Endothelial cell of umbilical vein (primary cell): ENCODE measurements at places on chromosomes 3 and 15. TPM values are rescaled to one million over a fixed set of nuclear protein-coding genes. Genes with fewer than 3 reads are reported as not detected.

The GOLGA8M gene
- polyA plus RNA-seq = 0.26 and 0.30 TPM in 2 replicates

- no peak for DNase-seq
These were observed 24.6 kb downstream of the TMCC1 start for GRCh38 chr3:129868912-129869311.

DNA sequence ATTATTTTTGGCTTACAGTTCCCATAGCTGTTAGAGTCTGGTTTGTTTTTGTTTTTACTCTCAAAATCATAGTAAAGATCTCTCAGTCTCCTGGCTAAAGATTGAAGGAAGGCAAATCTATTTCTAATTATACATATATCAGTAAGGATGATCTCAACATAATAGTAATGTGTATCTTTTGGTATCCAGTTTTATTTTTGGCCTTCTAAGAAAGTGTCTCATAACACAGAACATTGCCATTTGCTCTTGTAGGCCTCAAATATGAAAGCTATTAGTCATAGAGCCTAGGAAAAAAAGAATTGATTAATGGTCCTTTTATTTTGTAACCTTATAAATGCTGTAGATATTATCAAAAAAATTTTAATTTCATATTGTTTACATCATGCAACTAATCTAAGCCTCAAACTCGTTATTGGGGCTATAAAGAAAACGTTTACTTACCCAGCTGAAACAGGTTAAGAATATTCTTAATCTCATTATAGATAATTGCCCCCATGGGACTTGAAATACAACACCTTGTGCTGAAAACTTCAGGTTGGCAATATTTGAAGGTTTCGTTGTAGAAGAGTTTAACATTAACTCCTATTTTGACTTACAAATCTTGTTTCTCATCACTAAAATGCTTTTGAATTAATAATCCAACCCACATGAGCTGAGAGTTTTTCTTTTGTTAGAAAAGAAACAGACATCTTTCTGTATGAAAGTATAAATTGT is 16.7 kb downstream of the FBXO45 start:
- DNase-seq = no peak

- DNase-seq = no peak
These were observed 33.8 kb downstream of the CHDH start for GRCh38 chr3:53812434-53812833.

The ATR gene
- 6.3 and 7.2 TPM in 2 replicates for polyA plus RNA-seq

GRCh38 chr15:62818691-62819090 is 223.9 kb upstream of the TPM1 start:
- DNase-seq = no peak

GRCh38 chr15:73464602-73465001 is 21.6 kb downstream of the REC114 start:
- DNase-seq = no peak

DNA sequence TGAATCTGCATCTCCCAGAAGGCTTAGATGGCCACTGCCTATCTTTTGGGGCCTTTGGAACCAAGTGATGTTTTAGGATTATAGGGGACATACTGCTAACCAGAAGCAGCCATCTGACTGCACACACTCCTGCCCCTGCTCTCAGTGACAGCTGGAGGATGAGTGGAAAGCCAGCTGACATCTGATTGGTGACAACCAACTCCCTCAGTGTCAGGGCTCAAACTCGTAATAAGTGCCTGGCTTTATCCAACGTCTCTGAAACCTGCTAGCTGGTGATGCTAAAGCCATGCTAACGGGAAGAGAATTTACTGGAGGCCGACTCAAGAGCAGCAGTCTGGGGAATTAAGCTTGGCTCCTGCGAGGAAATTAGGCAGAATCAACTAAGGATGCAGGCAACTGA is 35.1 kb downstream of the KY start:
- DNase-seq = no peak

GRCh38 chr3:100089812-100090668 is 24.3 kb downstream of the FILIP1L start:
- no peak for DNase-seq

The CHST14 gene
- polyA plus RNA-seq = 35.1 and 38.3 TPM in 2 replicates

DNA sequence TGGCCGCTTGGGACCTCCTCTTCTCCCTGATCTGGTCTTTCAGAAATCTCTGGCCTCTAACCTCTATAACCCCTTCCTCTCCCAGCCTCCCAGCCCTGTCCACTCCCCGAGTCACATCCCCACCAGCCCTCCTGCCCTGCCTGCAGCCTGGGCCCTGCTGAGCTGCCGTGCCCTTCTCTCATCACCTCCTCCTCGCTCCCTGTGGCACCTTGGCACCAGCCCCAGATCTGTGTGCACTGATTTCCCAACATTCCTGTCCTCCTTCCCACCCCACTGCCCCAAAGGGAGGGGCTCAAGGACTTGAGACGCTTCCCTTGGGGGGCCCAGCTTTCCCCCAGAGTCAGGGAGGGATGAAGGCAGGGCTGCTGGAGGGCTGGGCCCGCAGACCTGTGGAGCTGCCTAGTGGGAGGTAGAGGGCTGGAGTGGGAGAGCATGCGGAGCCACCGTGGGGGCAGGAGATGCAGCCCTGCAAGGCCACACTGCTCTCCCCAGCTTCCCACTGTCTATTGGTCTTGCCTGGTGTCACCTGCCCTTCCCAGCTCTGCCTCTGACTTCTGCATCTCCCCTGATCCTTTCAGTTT is 42.7 kb downstream of the EXOG start:
- no peak for DNase-seq

DNA sequence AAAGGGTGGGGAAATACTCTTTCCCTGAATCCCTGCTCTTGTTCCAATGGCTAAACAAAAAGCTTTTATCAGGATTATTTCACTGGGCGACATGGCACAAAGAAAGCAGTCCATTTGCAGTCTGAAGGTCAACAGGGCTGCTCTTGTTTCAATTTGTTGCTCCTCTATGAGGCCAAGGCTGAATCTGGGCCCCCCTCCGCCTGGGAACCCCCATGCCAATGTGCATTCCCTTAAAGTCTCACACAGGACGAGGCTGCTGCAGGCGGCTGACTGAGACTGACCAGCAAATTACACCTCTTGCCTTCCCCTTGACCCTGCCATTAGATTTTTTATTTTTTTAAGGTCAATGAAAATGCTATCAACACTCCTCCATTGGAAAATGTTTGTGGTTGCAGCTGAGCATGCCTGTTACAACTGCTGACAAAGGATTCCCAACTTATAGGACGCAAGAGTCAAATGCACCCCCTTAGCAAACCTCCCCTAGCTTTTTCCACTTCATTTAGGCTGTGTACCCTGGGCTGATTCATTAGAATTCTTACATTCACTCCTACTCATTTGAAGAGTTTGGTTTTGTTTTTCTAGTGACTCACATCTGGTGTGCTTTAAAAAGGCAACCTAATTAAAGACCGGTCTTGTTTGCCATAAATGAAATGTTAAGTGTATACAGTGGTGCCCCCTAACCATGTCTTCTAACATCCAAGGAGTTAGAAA is 60.8 kb upstream of the ARHGEF3 start:
- peak; percentile 76 for DNase-seq

DNA sequence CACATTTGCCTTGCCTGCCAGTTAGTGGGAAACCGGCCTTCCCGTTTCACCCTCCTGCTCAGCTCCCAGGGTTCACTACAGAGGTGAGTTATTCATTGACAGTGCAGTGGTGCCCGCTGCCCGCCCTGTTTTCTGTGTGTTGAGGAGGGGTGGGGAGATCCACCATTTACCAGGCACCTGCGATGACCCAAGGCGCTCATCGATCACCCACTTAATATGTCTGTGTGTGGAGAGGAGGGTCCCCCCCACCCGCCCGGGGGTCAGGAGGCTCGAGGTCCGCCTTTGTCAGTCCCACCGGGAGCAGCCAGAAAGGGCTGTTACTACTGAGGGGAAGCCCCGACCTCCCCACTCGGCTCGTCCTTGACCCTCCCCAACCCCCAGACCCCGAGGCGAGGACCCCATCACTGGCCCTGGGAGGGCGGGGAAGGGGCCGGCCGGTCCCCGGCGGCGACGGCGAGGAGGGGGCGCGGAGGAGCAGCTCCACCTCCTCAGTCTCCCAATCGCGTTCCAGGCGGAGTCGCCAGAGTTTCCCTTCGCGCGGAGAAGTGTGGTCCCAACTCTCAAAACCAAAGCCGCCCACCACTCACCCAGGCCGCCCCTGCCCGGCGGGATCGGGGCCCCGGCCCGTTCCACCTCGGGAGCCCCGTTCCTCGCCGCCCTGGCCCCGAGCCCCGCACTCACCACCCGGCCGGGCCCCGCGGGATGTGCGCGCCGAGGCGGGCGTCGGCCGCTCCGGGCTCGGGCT is 1.1 kb downstream of the PLXNB1 start:
- DNase-seq = peak; percentile 41

DNA sequence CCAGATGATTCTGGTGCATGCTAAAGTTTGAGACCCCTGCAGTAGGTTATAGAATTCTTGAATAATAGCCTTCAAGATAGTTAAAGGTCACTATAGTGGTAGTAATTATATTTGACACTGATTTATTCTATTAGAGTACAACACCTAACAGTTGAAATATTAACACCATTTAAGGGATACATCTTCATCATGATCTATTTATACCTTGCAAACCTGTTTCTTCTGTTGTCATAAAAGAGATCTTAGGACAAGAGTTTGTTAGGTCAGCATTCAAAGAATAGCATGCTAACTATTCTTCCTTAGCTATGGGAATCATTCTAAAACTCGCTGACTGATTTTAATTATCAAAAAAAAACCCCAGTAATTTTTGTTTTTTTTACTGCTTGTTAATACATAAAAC is 46.5 kb downstream of the TSC22D2 start:
- no peak for DNase-seq

The FRG2C gene
- not detected in 2 replicates for polyA plus RNA-seq

DNA sequence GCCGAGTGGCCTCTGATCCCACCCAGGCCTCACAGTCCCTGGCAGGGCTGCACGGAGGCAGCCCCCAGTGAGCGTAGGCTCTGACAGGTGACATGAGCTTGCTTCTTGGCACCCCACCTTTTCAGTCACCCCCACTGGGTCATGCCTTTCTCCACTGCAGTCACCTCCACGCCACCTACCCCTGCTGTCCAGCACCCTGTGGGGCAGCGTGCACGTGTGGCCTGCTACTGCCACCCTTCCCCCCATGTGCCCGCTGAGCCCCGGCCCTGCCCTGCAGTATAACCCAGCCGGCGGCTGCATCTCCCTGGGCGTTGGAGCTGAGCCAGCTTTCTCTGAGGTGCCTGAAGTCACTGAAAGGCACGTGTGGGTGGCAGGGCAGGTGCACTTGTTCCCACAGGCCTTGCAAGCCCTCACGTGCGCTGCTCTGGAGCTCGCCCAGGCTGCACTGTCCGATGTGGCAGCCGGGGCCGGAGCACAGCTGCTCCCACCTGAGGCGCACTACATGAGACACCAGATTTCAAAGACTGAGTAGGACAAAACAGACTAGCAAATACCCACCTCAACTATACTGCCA is 65.6 kb downstream of the NIPA2 start:
- no peak for DNase-seq

DNA sequence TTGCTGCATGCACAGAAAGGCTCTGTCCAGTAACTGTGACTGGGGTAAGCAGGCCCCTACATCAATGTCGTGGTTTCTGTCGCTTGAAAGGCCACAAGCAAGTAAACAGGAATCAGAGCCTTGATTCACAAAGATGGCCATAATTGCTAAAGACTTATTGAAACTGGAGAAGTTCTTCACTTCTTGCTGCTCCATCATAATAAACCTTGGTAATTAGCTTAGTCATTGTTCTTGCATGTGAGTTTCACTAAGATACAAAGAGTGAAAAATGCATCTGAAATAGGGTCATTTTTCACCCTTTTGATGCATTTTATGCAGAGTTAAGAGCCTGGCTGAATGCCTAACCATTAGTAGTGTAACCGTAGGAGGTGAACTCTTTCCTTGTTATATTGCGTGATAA is 3.2 kb downstream of the SEMA6D start:
- DNase-seq = no peak

DNA sequence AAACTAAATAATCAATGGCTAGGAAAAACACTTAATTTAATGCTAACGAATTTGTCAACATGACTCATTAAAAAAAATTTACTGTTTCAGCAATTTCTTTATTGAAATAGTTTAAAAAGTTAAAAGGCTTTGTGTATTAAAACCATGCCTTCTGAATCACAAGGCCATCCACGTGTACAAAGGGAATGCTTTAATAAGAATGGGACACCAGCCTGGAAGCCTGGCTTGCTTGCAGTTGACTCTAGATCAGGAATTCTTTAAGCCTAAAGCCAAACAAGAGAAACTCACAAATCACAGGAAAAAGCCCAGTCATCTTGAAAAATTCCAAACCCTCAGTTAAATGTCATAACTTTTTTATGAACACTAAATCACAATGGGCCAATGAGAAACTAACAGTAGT is 137.6 kb downstream of the PEAK1 start:
- DNase-seq = peak; percentile 60

The CEMIP gene
- polyA plus RNA-seq = 0.01 and 0.02 TPM in 2 replicates

- DNase-seq = no peak
These were observed 165.2 kb upstream of the NUDT16 start for GRCh38 chr3:131216330-131216729.

- no peak for DNase-seq
These were observed 36.3 kb upstream of the MB21D2 start for GRCh38 chr3:192953926-192954325.

DNA sequence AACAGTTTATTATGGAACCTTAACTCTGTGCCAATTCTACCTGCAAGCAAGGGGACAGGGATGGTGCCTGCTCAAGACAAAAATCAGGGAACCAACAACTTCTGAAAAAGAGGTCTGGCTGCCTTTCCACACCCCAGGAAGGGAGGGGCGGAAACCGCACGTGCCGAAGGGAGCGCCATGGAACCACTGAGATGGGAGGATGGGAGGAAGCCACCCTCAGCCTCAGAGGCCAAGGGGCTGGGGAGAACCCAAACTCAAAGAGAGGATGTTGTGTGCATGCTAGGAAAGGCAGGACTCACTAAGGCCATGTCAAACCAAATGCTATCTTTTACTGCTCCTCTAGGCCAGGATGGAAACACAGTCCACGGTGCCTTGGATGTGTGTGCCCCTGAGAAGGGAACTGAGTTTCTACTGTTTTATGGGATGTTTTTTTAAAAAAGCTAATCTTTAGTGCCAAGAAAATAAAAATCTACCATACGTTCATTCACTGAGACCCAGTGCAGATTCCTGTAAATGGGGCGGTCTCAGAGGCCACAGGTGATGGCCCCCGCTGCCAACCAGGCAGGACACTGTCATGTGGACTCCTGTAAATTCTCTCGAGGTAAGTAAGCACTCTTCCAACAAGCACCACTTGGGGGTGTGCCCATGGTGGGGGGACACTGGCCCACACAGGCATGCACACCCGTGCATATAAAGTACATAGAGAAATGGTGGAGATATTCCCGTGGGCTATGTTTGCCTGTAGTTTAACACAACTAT is 20.5 kb downstream of the SRPRB start:
- DNase-seq = no peak
